ENCODE measurements at places on chromosomes 5 and 9. TPM values are rescaled to one million over a fixed set of nuclear protein-coding genes. Genes with fewer than 3 reads are reported as not detected.

GRCh38 chr5:56588636-56589480 is 226.5 kb upstream of the MAP3K1 start:
- no peak for DNase-seq

DNA sequence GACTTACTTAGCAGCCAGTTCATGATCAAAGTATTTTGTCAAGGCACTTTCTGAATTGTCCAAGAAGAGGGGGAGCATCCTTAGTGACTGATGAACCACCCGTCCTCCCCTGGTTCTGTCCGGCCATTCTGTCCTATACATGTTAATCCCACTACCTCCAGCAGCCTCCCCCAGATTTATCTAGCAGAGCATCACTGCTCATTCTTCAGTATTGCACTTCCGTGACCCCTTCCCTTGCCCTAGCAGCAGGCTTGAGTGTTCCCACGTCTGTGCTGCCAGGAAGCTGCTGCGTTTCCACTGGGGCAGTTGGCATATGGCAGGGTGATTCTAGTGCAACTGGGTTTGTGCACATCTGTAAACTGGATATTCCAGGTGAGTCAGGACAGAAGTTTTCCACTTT is 4.5 kb downstream of the GLDC start:
- DNase-seq, result no peak

DNA sequence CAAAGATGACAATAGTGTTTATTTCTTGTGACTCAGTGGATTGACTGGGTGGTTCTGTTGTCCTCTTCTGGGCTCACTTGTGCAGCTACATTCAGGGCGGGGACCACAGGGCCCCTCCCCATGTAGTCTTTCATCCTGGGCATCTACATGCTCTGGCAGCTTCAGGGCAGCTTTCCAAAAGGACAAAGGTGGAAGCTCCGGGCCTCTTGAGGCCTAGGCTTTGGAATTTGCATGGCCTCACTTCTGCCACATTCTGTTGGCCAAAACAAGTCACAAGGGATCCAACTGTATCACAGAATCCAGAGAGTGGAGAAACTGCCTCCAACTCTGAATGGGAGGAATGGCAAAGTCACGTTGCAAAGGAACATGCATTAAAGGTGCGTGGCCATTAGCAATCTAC is 64.3 kb downstream of the ARHGAP26 start:
- no peak for DNase-seq

GRCh38 chr9:90559075-90560073 is 83.2 kb downstream of the DIRAS2 start:
- no peak for DNase-seq

DNA sequence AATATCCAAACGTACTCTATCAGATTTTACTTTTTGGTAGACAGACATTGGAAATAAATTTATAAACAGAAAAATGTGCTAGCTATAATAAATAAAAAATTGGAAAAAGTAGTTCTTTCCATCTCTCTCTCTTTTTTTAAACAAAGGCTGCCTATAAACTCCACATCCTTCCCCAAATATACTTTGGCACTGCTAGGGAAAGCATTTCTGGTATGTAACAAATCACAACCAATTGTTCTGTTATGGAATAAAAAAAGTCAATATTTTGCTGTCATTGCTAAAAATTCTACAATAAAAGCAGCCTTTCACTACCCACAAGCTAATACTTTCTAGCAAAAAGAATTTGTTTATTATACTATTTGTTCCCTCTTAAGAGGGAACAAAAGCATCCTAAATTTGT is 169.2 kb upstream of the TARS1 start:
- DNase-seq, result peak; percentile 84

DNA sequence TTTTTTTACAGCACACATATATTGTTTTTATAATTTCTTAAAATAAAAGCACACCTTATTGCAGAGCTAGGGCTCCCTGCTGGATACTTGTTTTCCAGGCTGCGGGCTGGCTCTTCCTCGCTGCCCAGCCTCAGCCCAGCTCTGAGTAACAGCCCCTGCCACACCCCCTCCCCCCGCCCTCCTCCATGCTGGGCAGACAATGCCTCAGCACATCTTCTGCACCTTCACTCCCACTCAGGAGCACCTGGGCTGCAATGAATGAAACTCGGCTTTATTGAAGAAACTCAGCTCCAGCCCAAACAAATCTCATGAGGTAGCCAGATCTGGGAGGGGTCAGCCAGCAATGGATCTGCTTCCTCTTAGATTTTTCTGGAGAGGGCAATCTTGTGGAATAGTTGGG is 9.5 kb downstream of the IL9 start:
- no peak for DNase-seq

DNA sequence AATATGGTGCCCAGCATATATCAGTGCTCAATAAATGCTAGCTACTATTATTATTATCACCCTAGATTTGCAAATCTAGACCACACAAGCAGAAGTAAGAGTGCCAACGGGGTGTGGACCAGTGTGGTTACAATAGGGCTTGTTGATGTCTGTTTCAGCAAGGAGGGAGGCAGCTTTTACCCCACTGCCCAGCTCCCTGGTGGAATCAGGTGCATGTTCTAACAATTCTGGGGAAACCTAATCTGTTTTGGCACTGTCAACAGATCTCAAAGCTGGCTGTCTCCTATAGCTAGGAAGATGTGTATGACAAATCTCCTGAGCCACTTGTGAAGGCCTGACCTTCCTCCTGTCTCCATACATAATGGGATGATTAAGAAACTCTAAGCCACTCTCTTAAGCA is 5.7 kb downstream of the TGFBI start:
- DNase-seq, result no peak

DNA sequence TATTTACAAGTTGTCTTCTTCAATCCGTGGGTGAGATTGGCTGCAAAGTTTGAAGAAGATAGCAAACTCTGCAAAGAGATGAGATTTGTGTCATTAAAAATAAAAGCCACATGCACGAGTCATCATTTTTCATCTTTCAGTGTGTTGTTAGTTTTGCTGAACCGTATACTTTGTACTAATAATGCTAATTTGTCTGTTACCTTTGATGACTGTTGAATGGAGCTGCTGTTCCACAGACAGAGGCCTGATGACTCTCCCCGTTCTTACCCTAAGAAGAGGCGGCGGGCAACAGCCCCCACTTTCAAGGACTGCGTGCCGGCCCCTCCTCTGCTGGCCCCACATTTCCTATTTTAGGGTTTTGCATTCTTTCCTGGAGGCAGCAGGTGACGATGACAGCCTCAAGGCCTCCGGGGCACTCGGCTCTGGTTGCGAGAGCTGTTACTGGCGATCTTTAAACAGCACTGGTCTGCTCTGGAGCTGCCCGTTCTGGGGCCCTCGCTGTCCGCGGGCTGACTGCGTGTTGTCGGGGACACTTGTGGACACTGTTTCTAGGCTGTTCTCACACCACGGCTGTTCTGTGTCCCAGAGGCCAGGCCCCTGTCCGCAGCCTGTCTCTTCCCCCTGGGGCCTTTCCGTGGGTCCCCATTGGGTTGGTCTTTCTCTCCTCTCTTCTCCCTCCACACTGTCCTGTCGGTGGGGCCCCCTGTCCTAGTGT is 35.1 kb downstream of the NDUFS6 start:
- no peak for DNase-seq

DNA sequence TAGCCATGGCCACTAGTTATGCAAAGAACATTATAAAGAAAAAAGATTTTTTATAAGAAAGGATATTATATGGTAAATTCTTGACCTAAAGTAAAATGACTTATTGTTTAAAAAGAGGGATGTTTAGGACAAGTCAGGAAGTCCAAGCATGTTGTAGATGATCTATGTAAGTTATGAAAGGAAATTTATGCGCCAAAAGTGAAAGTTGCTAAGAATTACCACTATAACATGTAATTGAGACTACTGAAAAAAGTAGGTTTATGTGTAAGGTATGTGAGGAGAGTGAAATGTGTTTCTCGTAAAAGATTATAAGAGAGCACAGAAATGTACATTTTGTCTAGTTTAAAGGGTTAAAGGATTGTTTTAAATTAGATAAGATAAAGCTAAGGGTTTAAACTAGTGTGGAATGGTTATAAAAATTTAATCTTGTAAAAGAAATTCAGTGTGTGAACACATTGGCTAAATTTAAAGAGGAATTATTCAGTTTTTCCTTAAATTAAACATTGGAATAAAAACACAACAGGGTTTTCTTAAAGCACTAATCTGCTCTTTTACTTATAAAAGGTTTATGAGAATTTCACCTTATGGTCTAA is 1100.4 kb upstream of the EDIL3 start:
- no peak for DNase-seq

DNA sequence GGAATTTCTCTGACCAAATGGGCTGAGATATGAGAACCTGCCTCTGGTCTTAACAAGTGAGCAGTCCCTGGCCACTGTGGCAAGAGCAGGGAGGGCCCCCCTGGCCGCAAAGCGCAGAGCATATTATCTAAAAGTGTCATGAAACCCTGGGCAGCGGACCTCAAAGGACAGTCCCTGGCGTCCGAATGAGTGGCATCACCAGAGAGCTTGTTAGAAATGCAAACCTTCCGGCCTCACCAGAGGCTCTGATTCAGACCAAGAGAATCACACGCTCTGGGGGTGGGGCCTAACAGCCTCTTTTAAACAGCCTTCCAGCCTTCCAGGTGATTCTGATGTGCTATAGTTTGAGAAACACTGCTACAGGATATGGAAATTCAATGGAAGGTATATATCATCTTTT is 10.9 kb downstream of the PTPN3 start:
- DNase-seq, result no peak

GRCh38 chr5:74116266-74116665 is 490.3 kb downstream of the ARHGEF28 start:
- DNase-seq, result no peak

- peak; percentile 27 for DNase-seq
These were observed 74.9 kb upstream of the HTR4 start for GRCh38 chr5:148729182-148729581.

DNA sequence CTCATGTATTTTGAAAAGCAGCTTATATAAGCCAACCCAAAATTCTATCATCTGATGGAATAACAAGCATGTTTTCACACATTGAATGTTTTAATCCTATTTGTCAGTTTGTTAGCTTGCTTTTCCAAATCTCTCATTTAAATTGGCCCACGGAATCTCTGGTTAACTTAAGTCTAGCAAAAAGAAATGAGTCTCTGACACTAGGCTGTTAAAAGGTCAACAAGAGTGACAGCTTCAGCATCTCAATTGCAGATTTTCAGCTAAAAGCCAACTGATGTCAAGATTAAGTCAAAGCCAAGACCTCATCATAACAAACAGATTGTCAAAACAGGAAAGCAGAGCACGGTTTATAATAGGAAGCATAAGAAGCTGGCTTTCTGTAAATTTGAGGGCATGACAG is 49.4 kb upstream of the CDH9 start:
- DNase-seq, result no peak

DNA sequence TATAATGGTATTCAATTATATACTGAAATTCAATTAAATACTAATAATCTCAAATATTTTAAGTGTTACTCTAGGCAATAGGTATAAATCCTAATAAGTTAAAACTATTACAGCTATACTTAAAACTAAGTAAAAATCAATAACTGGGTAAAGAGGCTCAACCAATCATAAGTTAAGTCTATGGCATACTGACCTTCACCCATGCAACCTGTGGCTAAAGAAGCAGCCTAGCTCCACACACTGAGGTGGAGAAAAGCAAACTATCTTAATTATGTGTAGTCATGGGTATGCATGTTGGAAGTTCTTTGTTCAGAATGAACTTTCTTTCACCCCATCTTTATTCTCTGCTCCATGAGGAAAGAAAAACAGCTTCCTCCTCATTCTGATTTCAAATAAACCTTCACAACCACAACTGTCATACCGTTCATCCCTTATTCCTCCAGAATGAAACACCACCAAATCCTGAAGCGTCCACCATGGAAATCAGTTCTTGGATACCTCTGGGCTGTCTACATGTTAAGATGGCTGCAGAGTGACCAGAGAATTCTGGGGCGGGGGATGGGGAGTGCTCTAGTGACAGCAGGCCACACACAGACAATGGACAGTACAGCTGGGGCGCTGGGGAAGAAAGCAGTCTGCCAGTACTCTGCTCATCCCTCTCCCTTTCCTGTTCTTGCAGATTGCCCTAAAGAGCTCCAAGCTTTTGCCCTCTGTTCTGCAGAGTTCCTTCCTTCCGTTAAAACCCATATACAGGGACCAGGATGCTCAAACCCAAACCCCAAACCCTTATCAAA is 62.3 kb downstream of the RIGI start:
- no peak for DNase-seq

- DNase-seq, result no peak
These were observed 145.0 kb upstream of the SLC28A3 start for GRCh38 chr9:84485539-84485938.

DNA sequence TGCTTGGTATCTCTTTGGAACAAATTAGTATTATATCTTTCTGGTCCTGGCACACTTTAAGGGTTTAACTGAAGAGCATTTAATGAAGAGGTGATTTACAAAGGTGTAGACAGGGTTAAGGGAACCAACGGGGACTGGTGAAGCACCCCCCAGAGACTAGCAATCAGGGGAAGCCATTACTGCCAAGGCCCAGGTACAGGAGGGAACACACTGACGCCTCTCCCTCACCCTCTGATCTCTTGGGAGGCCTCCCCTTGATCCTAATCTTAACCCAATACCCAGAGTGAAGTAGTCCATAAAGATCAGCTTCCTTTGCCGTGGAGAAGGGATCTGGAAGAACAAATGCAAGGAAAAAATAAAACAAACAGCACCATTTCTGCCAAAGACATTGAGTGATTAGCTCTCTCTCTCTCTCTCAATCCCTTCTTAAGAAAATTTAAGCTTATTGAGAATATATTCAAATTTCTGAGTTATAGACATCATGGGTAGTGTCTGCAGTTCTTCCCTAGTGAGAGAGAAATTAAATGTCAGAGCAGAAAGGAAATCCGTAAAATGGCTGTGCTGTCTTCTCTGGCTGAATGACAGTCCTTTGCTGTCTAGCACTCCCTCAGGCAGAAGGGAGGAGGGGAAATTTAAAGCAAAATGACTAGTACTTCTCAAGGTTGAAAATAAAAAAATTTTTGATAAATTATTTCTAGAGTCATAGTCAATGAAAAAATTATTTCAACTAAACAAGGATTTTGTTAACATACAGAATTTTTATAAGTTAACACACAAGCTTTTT is 20.0 kb downstream of the F2R start:
- DNase-seq, result no peak

GRCh38 chr5:161546470-161547301 is at the start of gene GABRB2:
TSS of gene GABRB2 (minus strand) at chr5:161546725. CDS start at chr5:161546643, 82 bp downstream.
- peak; percentile 44 for DNase-seq

GRCh38 chr5:180499684-180500083 is 5.5 kb downstream of the CNOT6 start:
- DNase-seq, result no peak

GRCh38 chr5:100232736-100233135 is 302.4 kb upstream of the FAM174A start:
- DNase-seq, result no peak

- peak; percentile 59 for DNase-seq
These were observed 41.5 kb upstream of the NOTCH1 start for GRCh38 chr9:136587145-136587943.

DNA sequence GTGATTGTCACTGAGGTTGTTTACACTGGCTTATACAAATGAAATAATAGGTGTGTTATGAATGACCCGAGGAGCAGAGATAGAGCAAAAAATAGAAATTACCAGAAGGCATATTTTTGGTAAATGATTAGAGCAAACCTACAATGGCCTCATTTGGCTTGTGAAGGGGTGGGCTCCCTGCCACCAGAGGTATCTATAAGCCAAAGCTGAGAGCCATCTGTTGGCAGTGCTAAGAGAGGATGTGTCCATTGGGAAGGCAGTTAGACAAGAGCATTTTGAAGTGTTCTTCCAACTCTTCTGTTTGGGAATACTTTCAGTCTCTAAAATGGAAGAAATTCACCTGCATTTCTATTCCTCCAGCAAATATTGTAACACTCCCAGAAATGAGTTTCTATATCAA is 10.6 kb downstream of the NIPAL4 start:
- DNase-seq, result no peak

TCF7 gene
- under 0.01 TPM for total RNA-seq

CDKN2A gene
- 0.60 TPM for total RNA-seq

PCDHGA11 gene
- 4.4 TPM for total RNA-seq

LECT2 gene
- total RNA-seq, result not detected

HMGCR gene
- 54.9 TPM for total RNA-seq
